RWPE1 (cell line): ENCODE measurements at places on chromosomes 12 and 14.

GRCh38 chr12:66210840-66211239 lies 21.8 kb downstream of the IRAK3 start:
- DNase-seq, result no peak

DNA sequence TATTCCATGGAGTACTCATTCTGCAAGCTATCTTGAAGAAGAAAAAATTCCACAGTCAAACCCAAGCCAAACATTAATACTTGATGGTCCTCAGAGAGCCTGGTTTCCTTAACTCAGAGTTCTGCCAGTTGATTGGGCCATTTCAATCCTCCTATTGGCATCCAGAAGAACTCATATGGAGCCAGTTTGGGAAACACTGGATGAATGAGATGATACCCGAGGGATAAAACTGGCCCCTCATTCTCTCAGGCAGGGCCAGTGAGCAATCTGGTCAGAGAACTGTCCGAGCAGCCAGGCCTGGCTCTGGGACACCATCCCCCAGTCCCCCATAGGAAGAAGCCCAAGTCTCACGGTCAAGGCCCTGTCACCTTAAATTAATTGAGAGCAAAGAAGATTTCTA lies 48.8 kb downstream of the NUAK1 start:
- DNase-seq, result no peak

DNA sequence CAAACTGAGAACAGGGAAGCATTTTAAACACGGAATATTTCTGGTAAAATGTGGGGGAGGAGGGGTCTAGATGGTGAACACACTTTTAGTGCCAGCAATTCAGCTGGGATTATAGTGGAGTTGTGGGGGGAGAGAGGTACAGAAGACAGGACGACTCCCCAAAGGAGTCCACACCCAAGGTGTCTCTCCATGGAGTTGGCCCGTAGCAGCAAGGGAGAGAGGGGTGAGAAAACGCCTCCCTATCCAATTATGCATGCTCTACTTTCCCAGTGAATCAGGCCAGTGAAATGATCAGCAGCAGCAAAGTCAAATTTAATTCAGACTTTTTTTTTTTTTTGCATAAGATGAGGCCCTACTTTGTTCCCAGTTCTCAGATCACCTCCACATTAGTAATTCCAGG lies 38.6 kb downstream of the BTG1 start:
- no peak for DNase-seq

GRCh38 chr12:79857675-79858074 lies 77.2 kb downstream of the PPP1R12A start:
- DNase-seq, result no peak

- DNase-seq, result no peak
Measured at GRCh38 chr14:61325166-61325565, 3.8 kb downstream of the PRKCH start.
